ENCODE measurements at places on chromosomes 4 and X.

GRCh38 chrX:134287346-134287745, 50.4 kb downstream of the CCDC160 start:
- DNase-seq: no peak

DNA sequence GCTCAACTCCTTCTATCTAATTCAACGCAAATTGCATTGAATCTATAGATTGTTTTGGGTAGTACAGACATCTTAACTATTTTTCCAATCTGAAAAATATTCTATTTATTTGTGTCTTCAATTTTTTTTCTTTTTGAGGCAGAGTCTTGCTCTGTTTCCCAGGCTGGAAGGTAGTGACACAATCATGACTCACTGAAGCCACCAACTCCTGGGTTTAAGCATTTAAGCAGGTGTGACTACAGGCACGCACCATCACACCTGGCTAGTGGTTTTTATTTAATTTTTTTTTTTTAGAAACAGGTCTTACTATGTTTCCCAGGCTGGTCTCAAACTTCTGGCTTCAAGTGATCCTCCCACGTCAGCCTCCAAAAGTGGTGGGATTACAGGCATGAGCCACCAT, 98.3 kb downstream of the GK start:
- DNase-seq: no peak

GRCh38 chr4:130028552-130028951, 932.6 kb downstream of the C4orf33 start:
- no peak for DNase-seq

DNA sequence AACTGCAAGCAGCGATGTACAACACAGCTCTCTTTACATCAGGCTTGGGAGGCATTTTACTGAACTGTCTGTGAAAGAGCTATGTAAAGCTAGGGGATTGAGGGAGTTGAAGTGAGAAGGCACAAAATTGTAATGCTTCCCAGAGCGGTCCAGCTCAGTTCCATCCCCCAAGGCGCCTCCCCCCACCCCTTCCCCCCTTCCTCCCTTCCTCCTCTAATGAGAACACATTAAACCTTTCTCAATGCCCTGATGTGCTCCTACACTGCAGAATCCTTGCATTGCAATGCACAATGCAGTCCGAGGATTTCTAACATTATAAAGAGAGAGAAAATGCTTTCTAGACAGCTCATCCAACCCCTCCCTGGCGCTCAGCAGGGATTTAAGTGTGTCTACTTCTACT, 73.9 kb downstream of the CXXC4 start:
- DNase-seq: peak; percentile 62

DNA sequence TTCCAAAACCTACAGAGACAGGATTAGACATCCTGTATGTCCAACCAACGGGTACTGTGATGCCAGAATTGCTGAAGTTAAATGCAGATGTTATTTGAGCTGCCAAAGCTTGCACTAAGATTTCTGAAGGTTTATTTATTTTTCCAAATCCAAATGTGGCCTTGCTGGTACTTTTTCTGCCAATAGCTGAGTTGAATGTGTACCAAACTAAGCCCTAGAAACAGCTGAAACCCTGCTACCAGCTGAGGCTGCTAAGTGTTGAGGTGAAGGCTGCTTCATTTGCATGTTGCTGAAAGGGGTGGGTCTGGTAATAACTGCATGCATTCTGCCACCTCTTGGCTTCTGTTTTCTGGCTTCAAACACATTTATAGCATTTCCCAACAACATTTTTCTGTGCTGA, 366.5 kb downstream of the FAT4 start:
- no peak for DNase-seq

- no peak for DNase-seq
These were observed 132.8 kb downstream of the ARHGEF9 start for GRCh38 chrX:63652086-63652765.

DNA sequence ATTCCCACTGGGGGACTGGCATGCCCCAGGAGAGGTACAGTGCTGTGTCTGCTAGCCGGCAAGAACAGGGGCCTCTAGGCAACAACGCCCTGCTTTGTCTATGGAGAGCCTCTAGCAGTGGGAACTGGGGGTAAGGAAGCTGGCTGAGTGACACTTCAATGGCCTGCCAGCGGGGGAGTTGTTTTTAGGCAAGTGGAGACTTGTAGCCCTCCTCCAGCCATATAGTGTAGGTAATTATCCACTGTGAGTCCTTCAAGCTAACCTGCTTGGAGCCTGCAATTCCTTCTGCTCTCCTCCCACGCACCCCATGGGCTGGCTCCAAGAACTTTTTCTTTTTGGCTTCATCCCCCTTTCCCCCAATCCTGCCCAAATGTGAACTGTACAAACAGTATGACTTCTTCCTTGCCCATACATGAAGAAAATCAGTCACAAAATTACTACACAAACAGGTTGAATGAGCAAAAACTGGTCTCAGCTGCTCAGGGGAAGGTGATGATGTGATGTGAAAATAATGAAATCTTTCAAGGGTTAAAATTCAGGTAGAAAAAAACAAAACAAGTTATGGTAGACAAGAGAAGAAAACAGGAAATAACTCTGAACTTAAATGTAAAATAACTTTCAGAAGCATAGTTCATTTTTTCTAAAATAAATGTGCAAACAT, 33.1 kb downstream of the LEF1 start:
- DNase-seq: peak; percentile 92

GRCh38 chr4:145703850-145704497, 24.0 kb downstream of the C4orf51 start:
- peak; percentile 64 for DNase-seq

GRCh38 chr4:76995776-76996175, 46.2 kb downstream of the SEPTIN11 start:
- DNase-seq: no peak

DNA sequence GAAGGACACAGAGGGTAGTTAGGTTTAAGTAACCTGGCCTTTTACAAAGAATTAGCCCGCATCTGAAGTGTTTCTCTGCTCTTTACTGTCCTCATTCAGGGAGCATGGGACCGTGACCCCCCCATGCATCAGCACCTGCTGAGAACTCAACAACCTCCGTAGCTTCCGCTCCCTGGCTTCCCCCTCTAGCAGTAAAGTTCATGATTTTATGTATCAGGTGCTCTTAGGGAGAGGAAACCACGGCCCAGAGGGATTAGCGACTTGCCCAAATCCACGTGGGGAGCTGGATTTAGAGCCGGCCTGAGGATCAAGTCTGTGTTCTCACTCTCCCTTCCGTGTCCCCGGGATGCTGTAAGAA, 284.6 kb upstream of the GATB start:
- DNase-seq: no peak

DNA sequence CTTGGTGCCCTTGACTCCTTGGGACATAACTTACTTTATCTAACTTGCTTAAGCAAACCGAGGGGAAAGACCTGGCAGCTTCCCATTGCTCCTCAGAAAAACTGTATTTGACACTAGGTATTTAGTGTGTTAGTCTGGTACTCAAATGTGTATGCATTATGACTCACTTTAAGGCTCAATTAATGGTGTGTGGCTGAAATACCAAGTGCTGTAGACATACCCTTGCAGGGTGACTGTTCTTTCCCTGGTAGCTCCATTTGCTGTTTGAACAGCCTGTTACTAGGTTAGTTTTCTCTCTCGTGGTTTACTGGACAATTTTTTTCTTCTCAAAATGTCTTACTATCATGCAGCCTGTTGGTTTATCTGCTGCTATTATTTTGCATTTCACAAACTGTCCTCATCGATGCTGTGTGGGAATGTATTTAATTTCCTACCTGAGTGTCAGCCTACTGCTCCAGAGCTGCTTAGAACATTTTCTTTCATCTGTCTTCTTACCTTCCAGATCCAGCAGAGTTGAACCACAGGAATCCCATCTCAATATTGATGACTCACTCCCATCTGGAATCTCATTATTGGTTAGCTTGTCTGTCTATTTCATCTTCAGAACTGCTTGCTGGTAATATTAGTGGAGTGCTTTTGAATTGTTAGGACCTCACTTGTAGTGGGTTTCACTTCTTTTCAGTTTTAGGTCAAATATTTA, 158.0 kb upstream of the FAT1 start:
- peak; percentile 63 for DNase-seq

DNA sequence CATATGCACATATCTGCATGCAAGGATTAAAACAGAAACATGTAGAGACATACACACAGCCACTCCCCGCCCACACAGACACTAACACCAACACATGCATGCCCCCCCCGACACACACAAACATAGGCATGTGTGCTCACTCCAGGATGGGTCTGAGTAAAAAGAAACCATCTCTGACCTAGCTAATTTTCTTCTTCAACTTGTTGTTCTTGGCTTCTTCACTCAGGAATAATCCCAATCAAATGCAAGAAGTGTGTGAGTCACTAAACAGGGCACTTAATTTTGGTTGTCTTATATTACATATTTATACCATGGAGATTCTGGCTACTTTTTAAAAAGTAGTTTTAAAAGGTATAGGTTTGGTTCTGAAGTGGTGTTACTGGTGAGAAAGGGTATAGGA, 28.3 kb downstream of the ENOX2 start:
- DNase-seq: no peak

- DNase-seq: no peak
These were observed 93.6 kb downstream of the LIMCH1 start for GRCh38 chr4:41631523-41631922.

DNA sequence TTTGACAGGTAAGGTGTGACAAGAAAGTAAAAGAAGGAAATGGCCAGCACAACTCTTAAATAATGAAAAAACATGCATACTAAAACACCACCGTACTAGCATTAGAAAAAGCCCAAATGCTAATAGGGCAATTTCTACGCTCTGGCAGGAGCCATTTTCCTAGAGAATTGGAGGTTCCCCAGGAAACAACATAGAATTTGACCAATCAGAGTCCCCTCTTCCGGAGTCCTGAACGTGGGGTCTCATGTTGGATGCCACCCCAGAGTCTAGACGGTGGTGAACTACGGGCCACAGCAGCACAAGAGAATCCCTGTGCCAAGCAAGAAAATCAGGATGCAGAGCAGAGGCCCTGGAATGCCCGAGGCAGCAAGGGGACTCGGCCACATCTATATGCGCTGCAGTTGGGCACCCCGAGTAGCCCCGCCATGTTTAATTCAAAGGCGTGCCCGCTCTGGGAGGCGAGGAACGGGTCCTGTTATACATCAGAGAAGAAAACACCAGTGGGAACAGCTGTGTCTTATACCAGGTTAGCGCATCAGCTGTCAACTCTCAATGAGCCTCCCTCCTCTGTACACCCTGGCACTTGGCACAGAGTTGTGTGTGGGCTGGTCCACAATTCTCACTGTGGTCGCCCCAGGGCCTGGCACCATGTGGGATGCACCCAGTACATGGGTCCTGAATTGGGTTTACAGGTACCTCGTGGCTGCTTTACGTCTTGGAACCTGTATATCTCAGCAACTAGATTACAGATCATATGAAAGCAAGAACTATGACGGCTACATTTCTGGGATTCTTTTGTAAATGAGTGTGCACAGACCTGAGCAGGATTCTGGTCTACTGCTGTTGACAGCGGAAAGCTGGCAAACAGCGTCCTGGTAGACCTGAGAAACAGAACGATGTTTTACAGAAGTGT, 52.1 kb downstream of the SEL1L3 start:
- DNase-seq: no peak

DNA sequence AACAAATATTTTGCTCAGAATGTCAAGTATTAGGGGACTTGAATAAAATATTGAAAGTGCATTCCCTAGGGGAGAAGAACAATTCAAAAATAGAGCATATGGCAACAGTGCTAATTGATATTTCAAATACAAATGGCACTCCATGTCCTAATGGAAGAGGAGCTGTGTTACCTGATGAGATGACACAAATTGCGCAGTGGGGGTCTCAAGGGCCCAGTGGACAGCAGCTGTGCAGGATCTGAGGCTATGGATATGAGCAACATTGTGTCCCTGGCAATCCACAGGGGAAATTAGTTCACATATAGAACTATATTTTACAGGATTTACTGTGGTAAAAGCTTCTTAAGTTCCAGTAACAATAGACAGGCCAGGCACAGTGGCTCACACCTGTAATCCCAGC, 17.4 kb upstream of the USP46 start:
- DNase-seq: no peak

DNA sequence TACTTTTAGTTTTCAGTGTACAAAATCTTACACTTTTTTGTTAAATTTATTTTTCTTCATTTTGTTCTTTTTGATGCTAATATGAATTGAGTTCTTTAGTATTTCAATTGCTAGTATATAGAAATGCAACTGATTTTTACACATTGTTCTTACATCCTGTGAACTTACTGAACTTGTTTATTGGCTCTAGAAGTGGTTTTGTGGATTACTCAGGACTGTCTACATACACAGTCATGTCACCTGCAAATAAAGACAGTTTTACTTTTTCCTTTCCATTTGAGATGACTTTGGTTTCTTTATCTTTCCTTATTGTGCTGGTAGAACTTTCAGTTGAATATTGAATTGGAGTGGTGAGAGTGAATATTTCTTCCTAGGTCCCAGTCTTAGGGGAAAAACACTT, 40.8 kb upstream of the ANXA10 start:
- DNase-seq: no peak

- no peak for DNase-seq
These were observed 8.5 kb upstream of the NAA11 start for GRCh38 chr4:79334341-79334740.

DNA sequence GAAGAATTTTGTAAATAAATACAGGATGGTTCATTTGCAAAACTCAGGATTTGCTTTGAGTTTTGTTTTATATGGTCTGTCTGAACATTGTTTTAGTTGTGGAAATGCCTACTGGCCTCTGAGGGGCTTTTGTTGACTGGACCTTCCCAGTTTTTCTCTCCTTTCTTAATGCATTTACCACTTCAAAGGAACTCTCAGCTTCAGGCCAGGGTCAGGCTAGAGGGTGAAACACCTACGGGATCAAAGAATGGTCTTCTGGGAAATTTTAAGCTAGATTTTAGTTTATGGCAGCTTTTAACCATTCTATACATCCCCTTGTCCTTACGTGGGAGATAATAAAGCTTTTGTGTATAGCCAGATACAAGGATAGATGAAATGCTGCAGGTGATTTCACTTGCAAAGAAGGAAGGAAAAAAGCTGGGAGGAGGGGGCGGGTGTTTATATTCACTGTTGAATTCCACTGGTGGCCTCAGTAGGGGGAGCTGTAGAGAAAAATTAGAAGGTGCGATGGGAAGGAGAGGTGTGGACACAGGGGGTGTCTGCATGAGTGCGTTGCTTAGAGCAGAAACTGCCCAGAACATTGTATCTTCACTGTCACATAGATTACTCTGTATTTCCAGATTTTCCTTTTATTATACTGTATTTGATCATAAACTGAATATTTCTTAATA, 151.8 kb downstream of the TSPAN5 start:
- DNase-seq: peak; percentile 58
